ENCODE measurements at places on chromosomes 2 and 18. TPM values are rescaled to one million over a fixed set of nuclear protein-coding genes. Genes with fewer than 3 reads are reported as not detected.
A peak's percentile ranks its signal among the peaks of the same experiment; 100 is the strongest.

The GAD1 gene
- total RNA-seq = not detected

The PID1 gene
- 26.4 TPM for total RNA-seq

The CRYGD gene
- not detected for total RNA-seq

The DCDC2C gene
- total RNA-seq = not detected

The VWA3B gene
- not detected for total RNA-seq

The INHBB gene
- total RNA-seq = 2.9 TPM

The CRACDL gene
- 14.6 TPM for total RNA-seq

The ABCB11 gene
- total RNA-seq = not detected

The ABCG5 gene
- not detected for total RNA-seq

DNA sequence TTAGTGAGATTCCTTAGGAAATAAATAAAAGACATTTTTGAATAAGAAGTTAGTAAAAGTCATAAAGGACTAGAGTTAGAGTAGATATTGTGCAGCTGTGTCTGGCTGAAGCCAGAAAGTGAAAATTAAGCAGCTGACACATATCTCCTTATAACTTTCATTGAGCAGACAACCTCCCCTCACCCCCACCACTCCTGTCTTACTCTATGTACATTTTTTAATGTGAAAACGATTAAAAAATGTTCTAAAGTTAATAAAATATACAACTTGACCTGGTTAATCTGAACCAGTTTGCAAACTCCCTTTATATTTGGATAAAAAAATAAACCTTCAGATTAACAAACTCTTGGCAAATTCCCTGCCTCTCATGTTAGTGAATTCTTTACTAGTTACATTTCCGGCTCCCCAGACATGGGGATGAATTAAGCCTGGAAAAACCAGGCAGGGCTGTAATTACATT, 462.8 kb downstream of the MEIS1 start:
- H3K27me3 ChIP-seq = no peaks in the 10 kb centered on the region
- H3K4me3 ChIP-seq = no peak overlapping the region
- peak overlapping the region; percentile 82 for H3K27ac ChIP-seq
- H3K4me1 ChIP-seq = no peaks in the 10 kb centered on the region
- DNase-seq = peak; percentile 72
- H3K36me3 ChIP-seq = no peaks in the 10 kb centered on the region

DNA sequence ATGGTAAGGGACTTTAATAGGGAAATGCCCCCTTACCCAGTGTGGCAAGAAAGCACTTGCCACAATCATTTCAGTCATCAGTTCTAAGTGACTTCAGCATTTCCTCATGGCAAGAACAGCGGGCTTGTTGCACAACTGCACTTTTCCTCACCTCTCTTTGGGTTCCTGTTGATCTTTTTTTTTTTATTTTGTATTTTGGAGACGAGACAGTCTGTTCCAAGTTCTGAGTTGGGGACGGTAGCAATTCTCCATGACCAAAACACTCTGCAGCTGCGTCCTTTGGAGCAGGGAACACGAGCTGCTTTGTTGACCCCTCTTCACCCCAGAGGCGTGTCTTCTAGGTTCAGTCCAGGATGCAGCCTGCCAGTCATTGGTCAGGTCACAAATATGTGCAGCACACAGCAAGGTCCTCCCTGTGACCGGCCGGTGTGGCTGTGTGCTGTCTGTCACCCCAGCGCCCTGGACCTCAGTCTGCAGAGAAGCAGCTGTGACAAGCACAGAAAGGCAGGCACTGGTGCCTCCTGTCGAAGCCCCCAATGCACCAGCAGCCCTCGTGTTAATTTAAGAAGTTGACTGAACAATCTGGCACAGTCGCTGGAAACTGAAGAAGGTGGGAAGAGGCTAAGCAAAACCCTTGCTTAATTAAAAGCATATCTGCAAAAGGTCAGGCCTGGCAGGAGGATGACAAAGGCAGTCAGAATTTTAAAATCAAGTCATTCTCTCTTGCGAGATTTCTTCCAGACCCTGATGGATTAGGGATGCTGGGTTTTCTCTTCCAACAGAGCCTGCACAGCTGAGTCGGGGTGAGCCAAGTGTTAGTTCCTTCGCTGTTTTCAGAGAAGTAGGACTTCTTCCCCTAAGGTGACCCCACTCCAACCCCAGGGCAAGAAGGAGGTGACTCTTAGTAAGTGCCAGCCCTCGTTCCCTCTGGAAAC, 96.7 kb upstream of the COPS8 start:
- H3K27ac ChIP-seq = peak overlapping the region; percentile 59
- H3K36me3 ChIP-seq = no peaks in the 10 kb centered on the region
- no peak overlapping the region for H3K4me3 ChIP-seq
- H3K27me3 ChIP-seq = no peaks in the 10 kb centered on the region

GRCh38 chr2:165371356-165371755, 98.1 kb upstream of the CSRNP3 start:
- H3K4me3 ChIP-seq = no peak overlapping the region
- DNase-seq = no peak
- no peaks in the 10 kb centered on the region for H3K27me3 ChIP-seq
- no peaks in the 10 kb centered on the region for H3K36me3 ChIP-seq

DNA sequence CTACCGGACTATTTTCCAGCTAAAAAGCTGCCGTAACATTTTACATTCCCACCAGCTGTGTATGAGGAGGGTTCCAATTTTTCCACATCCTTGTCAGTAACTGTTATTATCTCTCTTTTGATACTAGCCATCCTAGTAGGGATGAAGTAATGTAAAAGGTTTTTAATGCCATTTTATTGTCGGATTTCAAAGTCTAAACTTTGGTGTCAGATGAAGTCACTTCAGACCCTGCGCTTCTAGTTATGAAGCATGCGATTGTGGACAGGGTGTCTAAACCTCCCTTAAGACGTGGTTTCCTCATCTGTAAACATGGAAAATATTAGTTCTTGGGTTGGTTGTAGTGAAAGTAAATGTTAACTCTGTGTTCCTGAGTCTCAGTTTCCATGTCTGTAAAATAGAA, 4.7 kb downstream of the DGKD start:
- no peak overlapping the region for H3K27ac ChIP-seq
- no peaks in the 10 kb centered on the region for H3K27me3 ChIP-seq
- peaks cover 7% of the 10 kb centered on the region for H3K4me1 ChIP-seq
- H3K36me3 ChIP-seq = no peaks in the 10 kb centered on the region
- DNase-seq = no peak
- no peak overlapping the region for H3K4me3 ChIP-seq

- H3K4me1 ChIP-seq = no peaks in the 10 kb centered on the region
- no peaks in the 10 kb centered on the region for H3K27me3 ChIP-seq
- no peak for DNase-seq
- no peaks in the 10 kb centered on the region for H3K36me3 ChIP-seq
- H3K4me3 ChIP-seq = no peak overlapping the region
Observed at GRCh38 chr18:25661831-25662230, 309.9 kb upstream of the ZNF521 start.

- H3K27ac ChIP-seq = peak overlapping the region; percentile 14
- no peaks in the 10 kb centered on the region for H3K36me3 ChIP-seq
- no peak overlapping the region for H3K4me3 ChIP-seq
- H3K4me1 ChIP-seq = no peaks in the 10 kb centered on the region
- no peaks in the 10 kb centered on the region for H3K27me3 ChIP-seq
- no peak for DNase-seq
Observed at GRCh38 chr2:189379731-189380261, 61.5 kb upstream of the WDR75 start.

DNA sequence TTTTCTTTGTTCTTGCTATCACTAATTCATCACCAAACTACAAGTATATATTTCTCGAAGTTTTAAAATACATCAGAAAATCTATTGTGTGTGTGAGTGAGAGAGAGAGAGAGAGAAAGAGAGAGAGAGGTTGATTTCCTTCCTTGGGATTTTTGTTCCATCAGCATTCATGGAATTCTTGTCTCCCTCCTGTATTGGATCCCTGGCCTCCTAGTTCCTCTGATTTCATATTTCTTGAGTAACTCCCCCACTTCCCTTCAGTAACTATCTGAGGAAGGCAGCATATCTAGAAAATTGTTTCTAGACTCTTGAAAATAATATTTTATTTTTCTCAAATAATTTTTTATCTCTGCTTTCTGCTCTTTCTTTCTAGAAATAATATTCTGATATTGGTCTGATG, 13.3 kb upstream of the ACTR2 start:
- no peak overlapping the region for H3K4me3 ChIP-seq
- no peak overlapping the region for H3K27ac ChIP-seq
- no peaks in the 10 kb centered on the region for H3K27me3 ChIP-seq
- DNase-seq = no peak
- no peaks in the 10 kb centered on the region for H3K4me1 ChIP-seq

DNA sequence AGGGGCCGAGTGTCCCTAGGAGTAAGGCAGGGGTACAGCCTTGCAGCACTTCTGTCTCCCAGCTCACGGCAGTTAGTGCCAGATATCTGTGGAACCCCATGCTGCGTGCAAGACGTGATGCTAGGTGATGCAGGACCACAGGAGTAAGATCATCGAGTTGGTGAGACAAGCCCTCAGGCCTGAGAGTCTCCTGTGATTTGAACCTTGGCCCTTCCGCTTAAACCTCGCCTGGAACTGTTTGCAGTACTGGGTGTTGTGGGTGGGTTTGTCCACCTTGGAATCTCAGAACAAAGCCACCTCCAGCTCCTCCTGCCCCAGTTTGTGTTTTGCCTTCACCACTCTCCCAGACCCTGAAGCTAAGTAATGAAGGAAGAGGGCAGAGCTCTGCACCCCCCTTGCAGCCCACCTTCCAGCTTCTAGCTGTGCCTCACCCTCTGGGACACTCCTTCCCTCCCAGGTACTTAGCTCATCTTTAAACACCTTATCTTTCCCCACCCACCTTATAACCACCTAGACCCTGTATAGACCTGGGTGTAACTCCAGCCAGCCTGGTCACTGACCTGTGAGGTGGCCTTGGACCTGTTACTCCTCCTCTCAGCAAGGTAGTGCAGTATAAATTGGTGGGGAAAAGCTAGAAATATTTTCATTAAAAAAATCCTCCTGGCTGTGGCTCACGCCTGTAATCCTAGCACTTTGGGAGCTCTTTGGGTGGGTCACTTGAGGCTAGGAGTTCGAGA, 6.6 kb downstream of the CNNM4 start:
- H3K27ac ChIP-seq = no peak overlapping the region
- H3K36me3 ChIP-seq = no peaks in the 10 kb centered on the region
- H3K27me3 ChIP-seq = no peaks in the 10 kb centered on the region
- peaks cover 4% of the 10 kb centered on the region for H3K4me1 ChIP-seq
- no peak for DNase-seq

DNA sequence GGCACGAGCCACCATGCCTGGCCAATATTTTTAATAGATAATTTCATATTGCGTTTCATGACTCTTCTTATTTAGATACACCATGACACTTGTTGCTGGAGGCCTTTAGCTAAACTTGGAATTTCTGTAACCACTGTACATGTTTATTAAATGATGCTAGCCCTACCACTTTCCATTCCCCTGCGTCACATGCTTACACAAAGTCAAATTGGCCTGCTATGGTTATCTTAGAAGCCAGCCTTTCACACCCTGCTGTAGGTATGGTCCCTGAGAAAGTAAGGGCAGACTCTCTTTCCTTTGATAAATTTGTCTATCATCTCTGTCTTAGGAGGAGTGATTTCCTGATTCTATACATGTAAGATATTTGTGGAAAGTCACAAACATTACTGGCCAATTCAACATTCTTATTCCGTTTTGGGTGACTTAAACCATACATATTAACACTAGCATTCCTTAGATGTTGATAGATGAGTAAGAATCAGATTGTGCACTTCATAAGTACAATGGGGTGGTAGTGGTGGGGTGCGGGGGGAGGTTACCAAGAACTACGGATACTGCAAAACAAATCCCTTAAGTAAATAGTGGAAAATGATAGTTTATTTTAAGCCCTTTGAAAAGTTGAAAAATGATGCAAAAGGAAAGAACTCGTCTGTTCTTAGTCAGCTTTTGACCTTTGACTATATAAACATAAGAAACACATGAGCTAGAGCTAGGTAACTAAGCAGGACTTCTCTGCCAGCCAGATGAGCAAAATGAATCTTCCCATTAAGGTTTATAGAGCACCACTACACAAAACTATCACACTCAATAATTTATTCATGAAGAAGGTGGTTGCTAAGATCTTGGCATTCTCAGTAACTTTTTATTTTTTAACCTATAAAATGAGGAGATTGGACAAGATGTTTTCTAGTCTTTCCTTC, 7.9 kb upstream of the NDUFV2 start:
- H3K4me3 ChIP-seq = no peak overlapping the region
- DNase-seq = no peak
- H3K36me3 ChIP-seq = no peaks in the 10 kb centered on the region
- no peak overlapping the region for H3K27ac ChIP-seq
- H3K27me3 ChIP-seq = no peaks in the 10 kb centered on the region
- H3K4me1 ChIP-seq = no peaks in the 10 kb centered on the region

DNA sequence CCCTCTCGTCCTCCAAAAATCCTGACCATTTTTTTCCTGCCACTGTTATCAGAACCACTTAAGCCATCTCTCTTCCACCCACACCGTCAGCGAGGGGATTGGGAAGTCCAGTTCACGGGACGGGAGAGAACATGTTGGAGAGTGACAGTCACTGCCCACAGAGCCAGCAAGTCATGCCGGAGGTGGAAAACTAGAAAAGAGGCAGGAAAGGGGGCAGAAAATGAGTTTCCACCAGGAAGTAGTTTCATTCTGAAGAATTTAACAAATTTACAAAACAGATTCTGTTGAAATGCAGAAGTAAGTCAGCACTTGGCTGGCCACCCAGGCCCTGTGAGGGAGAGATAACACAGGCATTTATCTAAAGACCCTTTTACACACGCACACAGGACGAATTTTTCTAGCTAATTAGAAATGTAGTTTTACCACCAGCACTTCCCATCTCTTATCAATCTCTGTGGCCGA, 431.3 kb downstream of the TSN start:
- no peak for DNase-seq
- H3K27ac ChIP-seq = no peak overlapping the region
- no peak overlapping the region for H3K4me3 ChIP-seq
- no peaks in the 10 kb centered on the region for H3K27me3 ChIP-seq
- no peaks in the 10 kb centered on the region for H3K36me3 ChIP-seq

DNA sequence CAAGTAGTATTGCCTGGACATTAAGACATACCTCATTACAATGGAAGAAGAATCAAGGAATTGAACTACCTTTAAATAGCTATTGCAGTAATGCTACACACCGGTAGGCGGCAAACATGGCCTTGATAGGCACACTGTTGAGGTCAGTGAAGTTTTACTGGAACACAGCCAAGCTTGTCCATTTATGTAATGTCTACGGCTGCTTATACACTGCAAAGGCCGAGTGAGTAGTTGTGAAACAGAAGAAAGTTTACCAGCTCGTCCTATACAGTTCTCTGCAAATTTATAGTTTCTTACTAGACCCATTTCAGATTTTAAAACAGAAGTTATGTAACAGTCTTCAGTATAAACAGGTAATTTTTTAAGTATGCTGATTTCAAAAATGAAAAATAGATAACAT, 38.8 kb downstream of the PPP4R1 start:
- no peak overlapping the region for H3K27ac ChIP-seq
- peak; percentile 42 for DNase-seq
- no peaks in the 10 kb centered on the region for H3K36me3 ChIP-seq
- no peak overlapping the region for H3K4me3 ChIP-seq
- no peaks in the 10 kb centered on the region for H3K4me1 ChIP-seq
- H3K27me3 ChIP-seq = no peaks in the 10 kb centered on the region

DNA sequence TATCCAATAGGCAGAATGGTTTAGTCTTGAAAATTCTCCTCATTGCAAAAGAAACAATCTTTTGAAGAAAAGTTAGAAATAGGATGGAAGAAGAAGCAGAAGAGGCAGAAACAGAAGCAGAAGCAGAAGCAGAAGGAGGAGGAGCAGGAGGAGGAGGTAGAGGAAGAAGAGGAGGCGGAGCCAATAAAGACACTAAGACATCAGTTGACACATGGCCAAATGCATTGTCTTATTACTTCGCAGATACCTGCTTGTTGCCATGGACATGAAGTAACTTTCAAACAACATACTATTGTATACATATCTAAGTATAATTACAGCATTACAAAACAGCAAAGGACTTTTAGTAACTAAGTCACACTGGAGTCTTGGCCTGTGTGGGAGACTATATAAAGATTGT, 606.3 kb downstream of the METTL4 start:
- no peaks in the 10 kb centered on the region for H3K27me3 ChIP-seq
- H3K36me3 ChIP-seq = no peaks in the 10 kb centered on the region
- DNase-seq = no peak
- no peak overlapping the region for H3K4me3 ChIP-seq
- H3K4me1 ChIP-seq = no peaks in the 10 kb centered on the region
- H3K27ac ChIP-seq = no peak overlapping the region

Measured in uterus (tissue), 4 donors.